ENCODE measurements at places on chromosomes 16 and 17.
A peak's percentile ranks its signal among the peaks of the same experiment; 100 is the strongest.

GRCh38 chr16:83882163-83882885, 16.6 kb upstream of the MLYCD start:
- DNase-seq = no peak

DNA sequence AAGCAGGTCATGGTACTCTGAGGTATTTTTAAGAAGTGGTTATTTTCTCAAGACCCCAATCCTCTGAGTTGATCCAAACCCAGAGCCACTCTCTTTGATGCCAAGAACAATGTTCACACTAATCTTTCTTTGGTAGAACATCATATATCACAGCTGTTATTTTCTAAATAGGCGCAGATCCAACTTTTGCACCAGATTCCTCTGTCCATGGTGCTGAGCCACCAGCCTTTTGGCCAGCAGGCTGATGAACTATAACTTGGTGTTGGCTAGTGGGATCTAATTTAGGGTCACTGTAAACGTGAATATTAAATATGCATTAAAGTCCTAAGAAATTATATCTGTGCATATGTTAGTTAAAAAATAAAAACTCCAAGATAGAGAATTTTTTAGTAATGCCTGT, 7.0 kb upstream of the ZKSCAN2 start:
- DNase-seq = no peak

DNA sequence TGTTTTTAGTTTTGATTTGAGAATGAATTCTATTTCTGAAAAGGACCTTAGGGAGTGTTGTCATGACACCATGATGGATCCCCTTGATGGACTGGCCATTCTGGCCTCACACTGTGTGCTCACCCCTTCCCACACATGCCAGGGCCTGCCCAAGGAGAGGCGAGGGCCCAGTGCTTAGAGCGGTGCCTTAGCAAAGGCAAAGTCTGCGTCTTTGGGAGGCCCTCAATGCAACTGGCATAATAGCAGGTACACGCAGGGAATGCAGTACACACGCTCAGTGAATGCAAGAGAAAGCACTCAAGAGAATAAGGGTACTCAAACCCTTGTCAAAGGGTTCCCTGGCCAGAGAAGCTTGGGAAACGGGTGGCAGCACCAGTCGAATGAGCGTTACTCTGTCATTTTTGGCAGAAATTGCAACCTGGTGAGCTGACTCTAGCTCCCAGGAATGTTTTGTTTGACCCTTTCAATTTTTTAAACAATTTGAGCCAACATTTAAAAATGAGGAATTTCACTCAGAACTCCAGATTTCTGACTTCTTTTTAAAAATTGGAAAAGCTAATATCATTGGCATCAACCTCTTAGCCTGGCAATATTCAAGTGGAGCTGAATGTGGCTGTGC, 32.1 kb downstream of the NKD1 start:
- no peak for DNase-seq

GRCh38 chr16:70428178-70428998, 10.5 kb downstream of the ST3GAL2 start:
- peak; percentile 96 for DNase-seq

DNA sequence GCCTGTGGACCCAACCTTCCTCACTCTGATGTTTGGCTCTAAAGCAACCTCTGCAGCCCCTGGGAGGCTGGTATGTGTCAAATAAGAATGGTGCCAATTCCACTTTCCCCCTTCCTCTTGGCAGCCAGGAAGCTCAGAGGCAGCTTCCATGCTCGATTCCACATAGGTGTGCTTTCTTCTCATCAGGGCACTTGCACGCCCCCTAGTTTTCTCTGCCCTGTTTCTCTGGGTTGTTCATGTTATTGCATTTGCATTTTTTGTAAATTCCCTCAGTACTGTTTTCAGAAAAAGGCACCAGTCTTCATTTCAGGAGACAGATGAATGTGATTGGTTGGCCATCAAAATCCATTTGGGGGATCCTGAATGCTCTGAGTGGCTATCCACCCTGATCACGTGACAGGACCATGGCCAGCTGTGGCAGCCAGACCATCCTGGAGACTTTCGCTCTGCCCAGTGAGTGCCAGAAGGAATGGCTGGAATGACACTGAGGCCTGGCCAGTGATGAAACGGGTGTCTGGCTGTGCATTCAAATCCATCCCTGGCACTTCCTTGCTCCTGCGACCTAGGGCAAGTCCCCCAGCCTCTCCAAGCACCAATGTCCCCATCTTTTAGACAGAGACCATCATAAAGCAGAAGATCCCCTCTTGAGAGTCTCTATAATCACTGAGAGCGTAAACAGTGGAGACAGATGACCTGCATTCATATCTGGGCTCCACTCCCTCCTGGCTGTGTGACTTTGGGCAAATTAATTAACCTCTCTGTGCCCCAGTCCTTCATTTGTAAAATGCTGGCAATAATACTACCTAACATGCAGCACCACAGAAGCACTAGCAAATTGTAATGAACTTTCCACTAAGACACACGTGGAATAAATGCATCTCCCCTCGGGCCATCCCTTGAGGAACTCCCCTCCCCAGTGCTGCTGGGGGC, 56.4 kb downstream of the CNGB1 start:
- DNase-seq = no peak

DNA sequence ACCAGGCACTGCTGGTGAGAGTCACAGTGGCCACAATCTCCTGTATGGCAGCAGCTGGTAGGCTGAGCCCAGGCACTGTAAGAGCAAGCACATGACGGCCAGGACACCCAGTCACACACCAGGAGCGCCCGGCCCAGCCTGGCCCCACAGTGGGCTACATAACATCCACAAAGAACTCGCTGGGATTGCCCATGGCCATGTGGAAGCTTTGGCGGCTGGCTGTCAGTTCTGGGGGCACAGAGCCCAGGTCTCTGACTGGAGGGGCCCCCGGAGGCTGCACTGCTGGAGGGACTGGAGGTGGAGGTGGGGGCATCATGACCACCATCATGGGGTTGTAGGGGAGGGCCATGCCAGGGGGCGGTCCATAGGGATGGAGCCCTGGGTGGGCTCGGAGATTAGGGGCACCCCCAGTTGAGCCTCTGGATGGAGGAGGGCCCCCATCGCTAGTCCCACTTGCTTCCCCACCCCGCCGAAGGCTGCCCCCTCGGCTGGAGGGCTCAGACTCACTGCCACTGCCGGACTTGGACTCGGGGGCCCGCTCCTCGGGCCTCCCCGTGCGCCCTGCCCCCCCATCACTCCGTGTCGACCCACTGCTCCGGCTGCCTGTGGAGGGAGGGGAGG, 6.1 kb downstream of the ACADVL start:
- DNase-seq = no peak

Data from EL (cell line).